ENCODE measurements at places on chromosomes 5 and 9. TPM values are rescaled to one million over a fixed set of nuclear protein-coding genes. Genes with fewer than 3 reads are reported as not detected.

GRCh38 chr9:71001780-71002386 lies 119.5 kb downstream of the TRPM3 start:
- DNase-seq, result no peak
- H3K4me3 ChIP-seq, result no peak overlapping the region
- H3K27ac ChIP-seq, result no peak overlapping the region
- no peaks in the 10 kb centered on the region for H3K4me1 ChIP-seq
- H3K27me3 ChIP-seq, result no peaks in the 10 kb centered on the region

- H3K27ac ChIP-seq, result no peak overlapping the region
- no peak for DNase-seq
- H3K36me3 ChIP-seq, result no peaks in the 10 kb centered on the region
- H3K27me3 ChIP-seq, result no peaks in the 10 kb centered on the region
- H3K4me3 ChIP-seq, result no peak overlapping the region
Measured at GRCh38 chr5:136011414-136012001, 17.3 kb upstream of the TGFBI start.

GRCh38 chr9:127384016-127384730 lies 12.8 kb upstream of the SLC2A8 start:
- H3K36me3 ChIP-seq, result no peaks in the 10 kb centered on the region
- no peaks in the 10 kb centered on the region for H3K27me3 ChIP-seq
- no peak overlapping the region for H3K4me3 ChIP-seq

DNA sequence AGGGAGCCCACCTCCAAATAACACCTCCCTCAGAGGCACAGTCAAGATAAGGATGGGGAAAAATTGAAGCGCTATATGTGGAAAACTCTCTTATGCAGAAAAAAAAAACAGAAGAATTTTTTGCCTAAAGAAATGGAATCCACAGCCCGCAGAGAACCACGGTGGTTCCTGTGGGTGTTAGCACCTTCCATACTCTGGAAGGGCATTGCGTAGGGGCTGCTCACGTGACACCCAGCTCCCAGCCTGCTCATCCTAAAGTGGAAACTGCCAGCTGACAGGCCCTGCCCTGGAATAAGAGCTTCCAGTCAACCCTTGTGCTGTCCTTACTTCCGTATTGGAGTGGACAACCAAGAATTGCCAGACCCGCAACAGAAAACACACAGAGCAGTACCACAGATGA lies 142.5 kb downstream of the FSTL4 start:
- no peaks in the 10 kb centered on the region for H3K4me1 ChIP-seq
- no peak overlapping the region for H3K4me3 ChIP-seq
- no peaks in the 10 kb centered on the region for H3K36me3 ChIP-seq
- no peaks in the 10 kb centered on the region for H3K27me3 ChIP-seq

- no peak overlapping the region for H3K4me3 ChIP-seq
- no peaks in the 10 kb centered on the region for H3K27me3 ChIP-seq
- H3K36me3 ChIP-seq, result no peaks in the 10 kb centered on the region
- no peak overlapping the region for H3K27ac ChIP-seq
- H3K4me1 ChIP-seq, result no peaks in the 10 kb centered on the region
Measured at GRCh38 chr9:32877103-32877502, 93.8 kb downstream of the TMEM215 start.

The IL5 gene
- total RNA-seq, result not detected

The CDKN2B-AS1 gene
- total RNA-seq, result 0.59 TPM

The CCL19 gene
- 2.0 TPM for total RNA-seq

All from suprapubic skin (tissue), 4 donors.